Motor neuron (in vitro differentiated cells): ENCODE measurements at places on chromosomes 2 and 18. TPM values are rescaled to one million over a fixed set of nuclear protein-coding genes. Genes with fewer than 3 reads are reported as not detected.

The PMS1 gene
- total RNA-seq = 37.4 and 38.2 TPM in 2 replicates

The ADAM23 gene
- total RNA-seq = 11.4 and 14.1 TPM in 2 replicates

The GPR39 gene
- total RNA-seq = 0.64 and 1.0 TPM in 2 replicates

The DPP4 gene
- total RNA-seq = 1.0 and 1.7 TPM in 2 replicates

The PXDN gene
- total RNA-seq = 0.84 and 1.2 TPM in 2 replicates

The EGR4 gene
- total RNA-seq = 0.21 and 0.26 TPM in 2 replicates

GRCh38 chr2:177029501-177029900, 183.1 kb upstream of the HNRNPA3 start:
- no peak for ATAC-seq

GRCh38 chr18:48318436-48318835, 90.7 kb downstream of the ZBTB7C start:
- ATAC-seq = peak; percentile 25

GRCh38 chr2:179243046-179243445, 21.6 kb downstream of the SESTD1 start:
- no peak for ATAC-seq

DNA sequence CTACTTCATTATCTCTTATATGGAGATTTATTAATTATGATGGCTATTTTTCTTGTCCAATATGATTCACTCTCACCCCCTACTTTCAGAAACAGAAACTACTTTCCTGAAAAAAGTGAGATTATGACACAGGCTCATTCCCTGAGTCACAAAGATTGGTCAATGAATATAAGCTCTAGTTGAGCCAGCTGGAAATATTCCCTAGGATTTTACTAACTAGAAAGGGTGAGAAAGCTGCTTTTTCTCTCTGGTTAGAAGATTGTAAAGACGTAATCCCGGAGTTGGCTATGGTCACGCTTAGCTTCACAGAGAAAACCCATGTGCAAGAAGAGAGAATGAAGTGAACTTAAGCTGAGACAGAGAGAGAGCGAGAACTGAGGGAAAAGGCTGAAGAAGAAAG, 223.7 kb upstream of the SMAD7 start:
- ATAC-seq = no peak

GRCh38 chr18:23143016-23143814, 7.9 kb downstream of the CABLES1 start:
- peak; percentile 5 for ATAC-seq

- no peak for ATAC-seq
Observed at GRCh38 chr2:66032226-66032775, 402.6 kb upstream of the MEIS1 start.

DNA sequence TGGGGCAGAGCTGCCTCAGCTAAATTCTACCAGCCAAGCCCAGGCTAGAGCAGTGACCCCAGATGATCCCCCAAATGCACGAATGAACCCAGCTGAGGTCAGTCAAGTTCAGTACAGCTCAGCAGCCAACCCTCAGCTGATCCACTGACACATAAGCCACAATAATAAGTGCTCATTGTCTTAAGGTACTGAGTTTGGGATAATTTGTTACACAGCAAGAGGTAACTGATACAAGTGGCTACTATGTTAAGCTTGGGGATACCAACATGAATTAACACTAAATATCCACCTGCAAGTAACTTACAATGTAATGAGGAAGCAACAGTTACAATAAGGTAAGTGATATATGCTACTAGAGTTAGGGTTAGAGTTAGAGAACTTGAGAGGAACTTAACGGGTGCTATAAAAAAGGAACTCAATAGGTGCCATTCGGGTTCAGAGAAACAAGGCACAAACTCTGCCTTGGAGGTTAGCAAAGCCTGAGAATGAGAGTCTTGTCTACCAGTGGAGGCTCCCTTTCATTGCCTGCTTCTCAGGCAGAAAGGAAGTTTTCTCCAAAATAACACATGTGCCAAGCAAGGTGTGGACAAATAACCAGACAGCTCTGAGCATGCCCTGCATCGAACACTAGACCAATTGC, 189.4 kb downstream of the ARL4C start:
- ATAC-seq = no peak

- no peak for ATAC-seq
Observed at GRCh38 chr2:140248623-140249022, 1468.4 kb upstream of the NXPH2 start.
